Activated T-helper 1 cell treated with anti-CD3 and anti-CD28 coated beads, Interleukin-12 subunit alpha, Interleukin-12 subunit beta, Interleukin-2, Interleukin-4 antibody, amounts not matched to agents 30 ng/mL and 10 ng/mL and 1 ng/mL, durations not matched to agents 14 hours and 24 hours and 36 hours (primary cell): ENCODE measurements at places on chromosomes 5 and 9. TPM values are rescaled to one million over a fixed set of nuclear protein-coding genes. Genes with fewer than 3 reads are reported as not detected.

The CTSV gene
- total RNA-seq = 0.24 and 0.31 TPM in 2 replicates

The NFIB gene
- not detected in 2 replicates for total RNA-seq

DNA sequence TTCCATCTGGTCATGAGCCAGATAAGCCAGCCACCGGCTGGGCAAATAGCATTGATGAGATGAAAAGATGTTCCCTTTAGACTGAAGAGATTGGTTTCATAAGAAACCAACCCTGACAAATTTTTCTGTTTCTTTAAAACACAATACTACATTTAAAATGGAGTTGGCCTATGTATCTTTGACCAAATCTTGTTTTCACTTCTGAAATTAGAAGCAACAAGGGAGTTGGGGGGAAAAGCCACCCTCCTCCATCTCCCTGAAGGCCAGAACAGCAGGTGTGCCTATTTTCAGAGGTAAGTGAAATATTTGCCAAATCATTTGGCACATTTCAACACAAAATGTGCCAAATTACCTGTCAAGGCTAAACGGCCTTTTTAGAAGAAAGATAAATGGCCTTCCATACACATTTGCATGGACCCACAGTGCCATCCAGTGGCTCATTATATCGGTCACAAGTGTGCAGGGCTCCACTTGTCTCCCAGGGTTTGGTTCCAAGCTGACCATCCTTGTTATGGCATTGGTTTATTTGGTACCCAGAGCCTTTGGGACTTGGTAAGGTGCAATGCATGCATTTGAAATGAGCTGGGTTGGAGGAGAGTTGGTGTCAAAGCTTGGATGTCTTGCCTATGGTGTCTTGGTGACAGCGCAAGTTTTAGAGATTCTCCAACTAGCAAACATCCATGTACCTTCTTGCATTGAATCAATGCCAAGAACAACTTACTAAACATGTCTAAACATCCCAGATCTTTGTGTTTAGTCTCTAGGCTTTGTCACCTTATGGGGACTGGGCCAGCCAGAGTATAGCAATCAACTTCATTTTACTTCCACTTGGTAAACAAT is 372.0 kb upstream of the KIF2A start:
- H3K27me3 ChIP-seq = no peaks in the 10 kb centered on the region
- H3K36me3 ChIP-seq = no peaks in the 10 kb centered on the region
- H3K27ac ChIP-seq = no peak overlapping the region
- no peaks in the 10 kb centered on the region for H3K4me1 ChIP-seq

GRCh38 chr5:5699062-5699461 is 276.6 kb downstream of the ICE1 start:
- no peaks in the 10 kb centered on the region for H3K36me3 ChIP-seq
- no peak overlapping the region for H3K4me3 ChIP-seq
- no peak for DNase-seq
- H3K27me3 ChIP-seq = peaks cover 5% of the 10 kb centered on the region

The AK6 gene
- 59.0 and 62.3 TPM in 2 replicates for total RNA-seq

DNA sequence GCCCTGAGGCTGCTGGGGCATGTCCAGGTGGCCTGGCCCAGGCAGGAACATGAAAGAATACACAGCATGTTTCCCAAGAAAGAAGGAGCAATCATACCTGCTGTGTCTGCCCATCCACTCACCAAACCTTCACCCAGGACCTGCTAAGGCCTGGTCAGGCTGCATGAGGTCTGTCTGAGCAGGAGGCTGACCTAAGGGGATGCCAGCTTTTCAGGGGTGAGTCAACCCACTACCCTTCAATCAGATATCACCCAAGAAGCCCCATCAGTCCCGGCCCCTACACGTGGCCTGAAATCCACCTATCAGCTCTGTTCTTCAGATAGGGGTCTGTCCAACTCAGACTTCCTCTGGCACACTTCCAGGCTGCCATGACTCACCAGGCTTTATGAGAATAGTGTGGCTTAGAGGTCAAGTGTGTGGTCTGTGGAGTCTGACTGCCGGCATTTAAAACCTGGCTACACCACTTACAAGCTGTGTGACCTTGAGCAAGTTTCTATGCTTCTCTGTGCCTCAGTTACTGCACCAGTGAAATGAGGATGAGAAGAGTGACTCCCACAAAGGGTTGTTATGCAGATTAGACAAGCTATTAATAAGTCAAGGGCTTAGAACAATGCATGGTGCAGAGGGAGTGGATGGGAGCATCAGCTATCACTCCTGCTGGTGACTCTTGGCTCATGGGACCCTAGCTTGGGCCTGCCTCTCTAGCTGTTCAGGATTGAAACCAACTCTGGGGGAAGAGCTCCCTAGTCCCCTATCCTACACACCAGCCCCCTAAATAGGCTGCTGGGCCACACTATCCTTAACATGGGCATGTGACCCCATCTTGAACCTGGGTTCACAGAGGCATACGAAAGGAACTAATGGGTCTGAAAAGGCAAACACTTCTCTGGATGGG is 130.3 kb downstream of the PAX5 start:
- DNase-seq = no peak
- H3K36me3 ChIP-seq = no peaks in the 10 kb centered on the region
- H3K4me3 ChIP-seq = no peak overlapping the region
- H3K27me3 ChIP-seq = peaks cover 5% of the 10 kb centered on the region
- H3K27ac ChIP-seq = no peak overlapping the region

DNA sequence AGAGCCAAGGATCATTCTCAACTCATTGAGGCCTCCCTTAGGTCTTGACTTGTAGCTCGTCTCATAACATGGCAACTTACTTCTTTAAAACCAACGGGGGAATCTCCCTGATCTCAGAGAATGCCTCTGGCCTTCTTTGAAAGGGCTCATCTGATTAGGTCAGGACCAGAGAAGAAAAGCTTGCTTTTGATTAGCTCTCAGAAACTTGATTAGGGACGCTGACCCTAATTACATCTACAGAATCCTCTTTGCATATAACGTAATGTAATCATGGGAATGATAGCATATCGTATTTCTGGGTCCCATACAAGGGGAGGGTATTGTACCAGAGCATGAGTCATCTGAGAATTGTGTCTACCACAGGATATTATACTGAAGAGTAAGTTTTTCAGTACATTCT is 125.1 kb upstream of the SH3GL2 start:
- H3K4me1 ChIP-seq = no peaks in the 10 kb centered on the region
- H3K27ac ChIP-seq = no peak overlapping the region
- H3K4me3 ChIP-seq = no peak overlapping the region
- H3K36me3 ChIP-seq = no peaks in the 10 kb centered on the region
- no peak for DNase-seq

DNA sequence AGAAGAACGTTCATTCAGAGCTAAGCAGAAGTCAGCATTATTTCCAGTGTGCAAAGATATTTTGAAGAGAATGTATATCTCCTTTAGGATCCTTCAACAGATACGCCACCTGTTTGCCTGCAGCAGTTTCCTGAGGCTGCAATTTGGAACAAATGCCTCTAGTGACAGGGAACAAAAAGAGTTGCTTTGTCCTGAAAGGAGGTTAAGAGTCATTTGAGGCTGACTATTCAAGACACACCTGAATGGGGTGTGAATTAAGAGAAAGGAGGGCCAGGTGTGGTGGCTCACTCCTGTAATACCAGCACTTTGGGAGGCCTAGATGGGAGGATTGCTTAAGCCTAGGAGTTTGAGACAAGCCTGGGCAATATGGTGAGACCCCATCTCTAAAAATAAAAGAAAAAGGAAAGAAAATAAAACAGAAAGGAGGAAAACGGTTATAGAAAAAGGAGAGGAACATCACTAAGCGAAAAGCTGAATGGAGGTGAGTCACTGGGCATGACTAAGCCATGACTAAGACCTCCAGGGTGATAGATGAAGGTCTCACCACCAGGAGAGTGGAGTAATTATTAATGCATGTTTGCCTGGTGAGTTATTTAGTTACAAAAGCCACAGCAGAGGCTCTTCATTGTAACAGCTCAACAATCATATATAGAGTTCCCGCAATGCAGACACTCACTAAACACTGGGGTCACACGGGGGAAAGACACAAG is 255.2 kb upstream of the TNC start:
- H3K4me3 ChIP-seq = no peak overlapping the region

The PRRT1B gene
- total RNA-seq = not detected in 2 replicates

GRCh38 chr5:17732351-17732923 is 98.2 kb downstream of the TAF11L14 start:
- H3K27ac ChIP-seq = no peak overlapping the region
- H3K36me3 ChIP-seq = no peaks in the 10 kb centered on the region
- H3K4me3 ChIP-seq = no peak overlapping the region
- no peak for DNase-seq
- no peaks in the 10 kb centered on the region for H3K4me1 ChIP-seq
- H3K27me3 ChIP-seq = no peaks in the 10 kb centered on the region

DNA sequence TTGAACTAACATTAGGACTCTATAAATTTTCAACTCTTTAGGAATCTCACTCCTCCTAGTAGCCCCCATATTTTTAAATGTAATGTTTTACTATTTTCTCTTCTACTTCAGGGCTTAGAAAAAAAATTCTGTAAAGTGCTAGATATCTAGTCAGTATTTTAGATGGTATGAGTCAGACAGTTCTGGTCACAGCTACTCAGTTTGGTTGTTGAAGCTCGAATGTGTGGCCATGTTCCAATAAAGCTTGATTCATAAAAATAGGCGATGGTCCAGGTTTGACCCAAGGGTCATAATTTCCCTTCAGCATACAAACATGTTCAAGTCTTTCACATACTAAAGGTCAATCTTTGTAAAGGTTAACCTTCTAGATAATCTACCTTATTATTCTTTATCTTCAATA is 566.0 kb upstream of the CDH18 start:
- no peak overlapping the region for H3K27ac ChIP-seq
- H3K27me3 ChIP-seq = no peaks in the 10 kb centered on the region
- H3K4me1 ChIP-seq = no peaks in the 10 kb centered on the region
- no peak for DNase-seq
- H3K4me3 ChIP-seq = no peak overlapping the region

DNA sequence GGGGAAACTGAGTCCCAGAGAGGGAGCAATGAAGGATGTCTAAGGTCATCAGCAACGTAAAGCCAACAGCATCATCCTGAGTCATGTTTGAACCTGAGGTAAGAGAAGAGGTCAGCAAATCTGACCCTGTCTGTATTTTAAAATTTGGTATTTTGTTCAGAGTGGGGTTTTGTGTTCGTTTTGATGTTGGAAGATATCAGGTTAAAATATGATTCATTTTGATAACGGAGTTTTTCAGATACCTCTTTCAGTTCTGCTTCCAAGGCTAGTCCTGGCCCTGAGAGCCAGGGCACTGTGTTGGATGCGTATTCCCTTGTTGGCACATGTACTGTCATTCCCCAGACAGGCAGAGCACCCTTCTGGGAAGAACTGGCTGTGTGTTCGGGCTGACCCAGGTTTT is 291.0 kb downstream of the NSG2 start:
- H3K36me3 ChIP-seq = no peaks in the 10 kb centered on the region
- H3K4me3 ChIP-seq = no peak overlapping the region
- DNase-seq = no peak
- no peaks in the 10 kb centered on the region for H3K4me1 ChIP-seq
- peaks cover 12% of the 10 kb centered on the region for H3K27me3 ChIP-seq
- H3K27ac ChIP-seq = no peak overlapping the region
